ENCODE measurements at places on chromosomes 11 and 22.

GRCh38 chr22:24326266-24326665 is 55.6 kb downstream of the SPECC1L start:
- DNase-seq = no peak

DNA sequence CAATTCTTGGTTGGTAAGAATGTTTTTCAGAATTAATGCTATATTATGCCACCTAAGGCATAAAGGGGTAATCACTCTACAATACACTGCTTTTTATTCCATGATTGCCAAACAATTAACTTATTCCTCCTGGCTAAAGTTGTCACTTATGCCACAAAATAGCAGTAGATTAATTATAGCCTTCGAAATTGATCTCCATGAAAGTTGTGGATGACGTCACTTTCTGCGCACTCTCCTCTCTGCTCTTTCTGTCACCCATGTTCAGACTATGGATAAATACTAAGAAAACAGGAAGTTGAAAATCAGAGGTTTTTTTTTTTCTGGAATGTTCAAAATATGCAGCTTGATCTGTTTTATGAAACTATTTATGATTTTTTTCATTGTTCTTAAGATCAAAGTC is 790.1 kb upstream of the CNTN5 start:
- no peak for DNase-seq

DNA sequence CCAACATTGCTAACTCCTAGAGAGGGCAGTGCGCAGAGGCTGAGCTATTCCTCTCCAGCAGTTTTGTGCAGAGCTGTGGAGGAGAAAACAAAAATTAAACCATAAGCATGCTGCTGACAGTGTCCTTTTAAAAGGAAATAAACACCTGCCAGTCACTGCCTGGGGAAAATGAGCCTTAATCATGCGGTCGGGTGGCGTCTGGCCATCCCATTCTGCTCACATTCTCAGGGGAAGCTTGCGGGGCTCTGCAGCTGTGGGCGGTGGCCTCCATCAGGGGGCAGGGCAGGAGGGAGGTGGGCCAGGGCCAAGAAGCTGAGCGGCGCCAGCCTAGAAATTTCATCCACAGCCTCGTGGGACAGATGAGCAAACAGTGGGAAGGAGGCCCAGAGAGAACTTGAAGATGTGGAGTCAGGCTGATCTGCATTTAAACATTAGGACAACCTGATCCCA is 71.0 kb upstream of the TP53I11 start:
- DNase-seq = no peak

DNA sequence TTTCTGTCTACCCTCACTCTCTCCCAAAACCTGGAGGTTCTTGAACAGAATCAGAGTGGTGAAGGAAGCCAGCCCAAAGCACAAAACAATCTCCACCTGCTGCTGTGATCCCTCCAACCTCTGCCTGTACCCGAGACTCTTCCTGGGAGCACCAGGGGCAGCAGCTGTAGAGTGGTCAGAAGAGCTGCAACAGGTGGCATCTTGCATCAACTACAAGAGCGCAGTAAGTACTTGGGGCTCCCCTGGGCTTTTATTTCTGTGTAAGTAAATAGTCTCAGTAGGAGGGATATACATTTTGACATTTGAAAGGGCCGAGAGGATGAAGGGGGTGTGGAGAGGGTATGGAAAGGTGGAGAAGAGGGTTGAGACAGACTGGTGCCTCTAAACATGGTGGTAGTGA is 8.3 kb upstream of the UBQLNL start:
- no peak for DNase-seq

DNA sequence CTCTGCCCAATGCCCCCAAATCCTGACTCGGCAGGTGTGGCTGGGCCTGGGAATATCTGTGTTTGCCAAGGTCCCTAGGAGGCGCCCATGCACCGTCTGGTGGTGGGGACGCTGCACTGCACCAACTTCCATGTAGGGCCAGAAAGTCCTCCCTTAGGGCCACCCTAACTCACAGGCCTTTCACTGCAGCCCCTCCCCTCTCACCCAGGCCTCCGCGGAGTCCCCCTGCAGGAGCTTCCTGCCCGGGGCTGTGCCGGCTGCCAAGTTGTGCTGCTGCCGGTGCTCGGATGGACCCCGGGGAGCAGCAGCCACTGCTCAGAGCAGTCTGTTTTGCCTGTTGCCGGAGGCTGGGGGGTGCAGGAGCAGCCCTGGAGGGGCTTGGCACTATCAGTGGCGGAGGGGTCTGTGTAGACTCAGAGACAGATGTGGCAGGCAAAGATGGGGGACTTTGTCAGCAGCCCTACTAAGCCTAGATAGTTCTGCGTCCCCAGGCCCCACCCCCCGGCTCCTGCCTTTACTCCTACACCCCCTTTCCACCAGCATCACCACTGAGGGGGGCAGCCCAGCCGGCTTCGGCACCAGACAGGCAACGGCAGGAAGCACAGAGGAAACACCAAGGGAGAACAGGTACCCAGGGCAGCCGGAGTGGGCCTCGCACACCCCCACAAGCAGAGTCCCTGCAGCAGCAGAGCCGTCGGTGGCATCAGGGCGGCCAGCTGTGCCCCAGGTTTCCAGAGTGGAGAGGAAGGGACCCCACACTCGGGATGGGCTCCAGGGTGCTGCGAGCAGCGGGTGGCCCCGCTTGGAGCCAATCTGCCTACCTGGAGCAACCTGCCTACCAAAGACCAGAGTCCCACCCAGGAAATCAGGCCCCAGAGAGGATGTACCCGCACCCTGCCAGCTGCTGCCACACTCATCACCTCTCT is 124.3 kb downstream of the TRIM29 start:
- DNase-seq = no peak

- DNase-seq = no peak
Observed at GRCh38 chr11:108122166-108122628, 830 bp downstream of the ACAT1 start.
